ENCODE measurements at places on chromosomes 4 and X. TPM values are rescaled to one million over a fixed set of nuclear protein-coding genes. Genes with fewer than 3 reads are reported as not detected.
A peak's percentile ranks its signal among the peaks of the same experiment; 100 is the strongest.

- no peaks in the 10 kb centered on the region for H3K4me1 ChIP-seq
- peaks cover 88% of the 10 kb centered on the region for H3K36me3 ChIP-seq
- peak overlapping the region; percentile 96 for H3K27ac ChIP-seq
- no peak overlapping the region for H3K4me3 ChIP-seq
- no peaks in the 10 kb centered on the region for H3K27me3 ChIP-seq
These were observed 20.2 kb downstream of the WDR1 start for GRCh38 chr4:10096201-10096977.

DNA sequence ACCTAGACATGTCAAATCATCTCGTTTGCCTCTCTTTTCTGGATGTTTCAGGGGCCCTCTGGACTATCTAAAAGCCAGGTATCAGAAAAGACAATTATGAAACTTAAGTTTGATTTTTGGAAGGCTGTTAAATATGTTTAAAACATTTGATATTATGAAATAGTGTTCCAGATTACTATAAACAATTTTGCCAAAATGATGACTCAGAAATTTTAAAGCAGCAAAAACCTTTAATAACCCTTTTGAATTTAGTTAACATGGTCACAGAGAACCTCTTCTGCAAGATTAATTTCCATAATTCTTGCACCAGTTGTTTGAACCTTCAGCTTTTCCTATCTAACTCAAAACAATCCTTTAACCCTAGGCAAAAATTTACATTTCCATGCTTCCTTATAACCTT is 18.8 kb upstream of the FAM47E start:
- no peaks in the 10 kb centered on the region for H3K27me3 ChIP-seq
- H3K27ac ChIP-seq, result no peak overlapping the region
- no peaks in the 10 kb centered on the region for H3K36me3 ChIP-seq
- no peaks in the 10 kb centered on the region for H3K4me1 ChIP-seq
- no peak for DNase-seq

DNA sequence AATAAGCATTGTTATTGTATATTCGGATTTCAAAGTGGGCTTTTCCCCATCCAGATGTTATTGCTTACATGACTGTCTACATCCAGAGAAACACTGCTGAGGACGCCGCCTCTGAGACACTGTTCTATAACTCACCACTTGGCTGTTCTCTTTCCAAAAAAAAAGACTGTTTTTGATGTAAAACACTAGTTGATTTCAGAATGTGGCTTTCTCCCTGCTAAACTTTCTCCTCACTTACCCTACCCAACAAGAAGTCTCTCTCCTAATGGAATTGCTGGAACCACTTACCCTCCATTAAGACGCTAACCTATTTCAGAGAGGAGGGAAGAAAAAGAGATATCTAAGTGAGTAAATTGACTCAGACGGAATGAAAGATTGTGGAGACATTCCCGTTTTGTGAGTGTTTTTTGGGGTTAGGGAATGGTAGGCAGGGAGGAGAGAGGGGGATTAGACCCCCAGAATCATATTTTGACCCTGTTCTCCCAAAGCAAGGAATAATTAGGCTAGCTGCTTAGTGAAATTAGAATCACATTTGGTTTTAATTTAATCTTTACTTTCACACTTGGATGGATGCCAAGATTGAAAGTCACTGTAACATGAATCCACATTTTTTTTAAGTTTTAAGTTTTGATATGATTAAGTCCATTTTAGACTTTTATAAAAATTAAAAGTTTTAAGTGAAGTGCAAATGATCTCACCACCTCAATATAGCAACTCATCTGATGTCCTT is 174.9 kb downstream of the CHIC2 start:
- H3K4me1 ChIP-seq, result no peaks in the 10 kb centered on the region
- no peak for DNase-seq
- H3K36me3 ChIP-seq, result no peaks in the 10 kb centered on the region
- no peak overlapping the region for H3K4me3 ChIP-seq
- no peaks in the 10 kb centered on the region for H3K27me3 ChIP-seq
- peak overlapping the region; percentile 61 for H3K27ac ChIP-seq

SPCS3 gene
- 55.0 TPM for total RNA-seq

DNA sequence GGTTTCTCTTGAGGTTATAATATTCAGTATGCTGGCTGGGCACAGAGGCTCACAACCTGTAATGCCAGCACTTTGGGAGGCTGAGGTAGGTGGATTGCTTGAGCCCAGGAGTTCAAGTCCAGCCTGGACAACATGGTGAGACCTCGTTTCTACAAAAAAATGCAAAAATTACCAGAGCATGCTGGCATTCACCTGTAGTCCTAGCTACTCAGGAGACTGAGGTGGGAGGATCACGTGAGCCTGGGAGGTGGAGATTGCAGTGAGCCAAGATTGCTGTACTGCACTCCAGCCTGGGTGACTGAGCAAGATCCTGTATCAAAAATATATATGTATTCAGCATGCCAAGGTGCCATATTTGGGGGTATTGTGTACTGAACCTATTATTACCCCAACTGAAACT is 552.5 kb downstream of the ADGRL3 start:
- H3K27me3 ChIP-seq, result no peaks in the 10 kb centered on the region
- H3K36me3 ChIP-seq, result no peaks in the 10 kb centered on the region
- no peaks in the 10 kb centered on the region for H3K4me1 ChIP-seq
- H3K4me3 ChIP-seq, result no peak overlapping the region

DNA sequence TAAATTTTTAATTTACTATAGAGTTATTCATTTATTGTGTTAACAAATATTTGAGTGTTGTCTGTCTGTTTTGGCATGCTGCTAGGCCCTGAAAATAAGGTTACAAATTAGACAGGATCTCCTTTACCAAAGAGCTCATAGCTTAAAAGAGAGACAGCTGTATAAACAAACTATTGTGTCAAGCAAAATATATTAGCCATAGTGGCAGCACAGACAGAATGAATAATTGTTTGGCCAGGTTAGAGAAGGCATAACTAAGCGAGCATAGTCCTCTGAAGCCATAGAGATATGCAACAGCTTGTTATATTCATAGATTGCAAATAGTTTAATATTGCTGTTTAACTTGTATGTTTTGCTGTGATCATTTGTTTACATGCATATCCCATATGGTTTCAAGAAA is 66.7 kb upstream of the NDUFC1 start:
- peaks cover 36% of the 10 kb centered on the region for H3K36me3 ChIP-seq
- H3K4me3 ChIP-seq, result no peak overlapping the region
- no peak for DNase-seq
- no peak overlapping the region for H3K27ac ChIP-seq
- H3K27me3 ChIP-seq, result no peaks in the 10 kb centered on the region

DNA sequence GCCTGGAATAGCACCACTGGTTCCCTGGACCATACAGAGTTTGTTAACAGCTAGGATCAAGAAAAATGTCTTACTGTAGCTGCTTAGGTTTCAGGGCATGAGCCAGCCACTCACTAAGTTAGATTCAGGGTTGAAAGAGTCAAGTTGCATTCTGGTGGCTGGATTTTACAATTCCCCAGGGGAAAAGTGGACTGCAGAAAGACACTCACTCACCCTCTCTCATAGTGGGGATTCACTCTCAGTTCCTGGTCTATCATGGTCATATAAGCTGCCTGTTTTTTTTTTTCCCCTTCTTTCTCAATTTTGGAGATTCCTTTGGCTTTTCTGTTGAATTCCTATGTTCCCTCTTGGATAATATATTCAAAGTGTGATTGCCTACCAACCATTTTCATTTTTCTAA is 744.2 kb upstream of the GRIA3 start:
- H3K36me3 ChIP-seq, result no peaks in the 10 kb centered on the region
- H3K27ac ChIP-seq, result no peak overlapping the region

DNA sequence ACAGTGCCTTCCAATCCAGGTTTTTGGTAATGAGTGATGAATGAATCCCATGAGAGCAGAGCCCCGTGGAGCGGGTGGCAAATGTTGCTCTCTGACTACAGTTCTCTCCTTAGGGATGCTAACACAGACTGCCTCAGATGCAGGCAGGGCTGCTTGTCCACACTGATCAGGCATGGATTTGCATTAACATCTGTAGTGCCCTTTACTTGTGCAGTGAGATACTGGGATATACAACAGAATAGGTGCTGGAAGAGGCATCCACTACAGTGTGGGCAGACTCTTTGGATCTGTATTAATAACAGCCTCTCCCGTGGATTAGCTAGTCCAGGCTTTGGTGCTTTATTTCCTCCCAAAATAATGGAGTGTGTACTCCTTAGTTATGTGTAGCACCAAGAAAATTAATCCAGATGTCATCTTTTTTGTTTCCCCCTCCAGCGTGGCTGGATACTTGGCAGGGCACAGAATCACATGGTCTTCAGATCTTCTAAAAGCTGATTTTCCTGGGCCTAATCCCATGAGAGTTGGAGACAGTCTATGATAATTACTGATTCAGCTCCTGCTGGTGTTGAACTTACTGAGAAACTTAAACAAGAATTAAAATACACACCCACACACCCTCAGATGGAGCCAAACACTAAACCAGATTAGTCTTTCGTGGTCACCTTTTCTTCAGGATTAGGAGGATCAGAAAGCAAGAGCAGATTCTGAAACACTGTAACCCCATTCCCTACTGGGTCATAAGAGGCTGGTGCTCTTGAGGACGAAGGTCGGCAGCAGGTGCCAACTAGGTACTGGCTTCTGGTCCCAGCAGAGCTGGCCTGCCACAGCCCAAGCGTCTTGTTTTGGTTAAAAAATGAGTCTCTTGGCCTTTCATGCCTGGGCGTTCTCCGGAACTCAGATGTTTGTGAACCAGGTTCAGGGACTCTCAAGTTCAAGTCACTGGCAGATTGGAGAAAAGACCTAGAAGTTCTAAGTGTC is 23.1 kb upstream of the NAP1L5 start:
- H3K27ac ChIP-seq, result peak overlapping the region; percentile 2
- peaks cover 13% of the 10 kb centered on the region for H3K36me3 ChIP-seq
- no peak overlapping the region for H3K4me3 ChIP-seq

SPON2 gene
- 20.8 TPM for total RNA-seq

DNA sequence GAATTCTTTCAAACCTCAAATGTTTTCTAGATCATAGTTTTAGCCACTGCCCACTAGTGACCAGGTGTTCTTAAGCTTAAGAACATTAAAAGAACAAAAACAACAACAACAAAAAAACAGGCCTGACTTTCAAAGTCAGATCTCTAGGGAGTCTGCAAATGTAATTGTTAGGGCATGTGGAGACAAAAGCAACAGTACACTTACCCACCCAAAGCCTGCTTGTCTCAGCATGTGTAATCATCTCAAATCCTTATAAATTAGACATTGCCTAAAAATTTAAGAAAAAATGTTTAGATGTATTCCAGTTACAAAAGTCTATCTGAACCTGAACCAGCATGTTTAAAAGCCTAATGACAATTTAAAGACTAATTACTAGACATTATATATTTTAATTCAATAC is 79.9 kb downstream of the SLC7A11 start:
- H3K36me3 ChIP-seq, result no peaks in the 10 kb centered on the region
- H3K4me3 ChIP-seq, result no peak overlapping the region
- H3K27me3 ChIP-seq, result no peaks in the 10 kb centered on the region
- H3K4me1 ChIP-seq, result no peaks in the 10 kb centered on the region
- DNase-seq, result no peak

GRCh38 chrX:47146121-47146935 is 1.3 kb downstream of the RBM10 start:
- H3K36me3 ChIP-seq, result no peaks in the 10 kb centered on the region
- H3K27me3 ChIP-seq, result no peaks in the 10 kb centered on the region
- peak overlapping the region; percentile 92 for H3K27ac ChIP-seq
- no peaks in the 10 kb centered on the region for H3K4me1 ChIP-seq
- peak overlapping the region; percentile 64 for H3K4me3 ChIP-seq

NEUROG2 gene
- total RNA-seq, result not detected

DNA sequence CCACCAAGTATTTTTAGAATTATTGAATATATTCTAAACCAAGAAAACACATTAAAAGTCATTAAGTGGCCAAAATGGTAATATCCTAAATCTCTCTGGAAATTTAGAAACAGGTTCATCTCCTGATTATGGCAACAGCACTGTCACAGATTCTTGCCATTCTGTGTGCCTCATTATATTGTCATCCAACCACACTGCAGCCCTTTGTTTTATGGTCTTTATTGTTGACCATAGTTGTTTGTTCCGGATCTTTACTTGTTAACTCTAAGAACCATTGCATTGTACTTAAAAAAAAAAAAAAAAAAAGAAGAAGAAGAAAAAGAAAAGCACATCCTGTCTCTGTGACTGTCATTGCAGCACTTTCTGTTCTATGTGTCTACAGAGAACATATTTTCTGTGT is 822.1 kb upstream of the ADGRL3 start:
- no peaks in the 10 kb centered on the region for H3K4me1 ChIP-seq
- H3K4me3 ChIP-seq, result no peak overlapping the region
- no peaks in the 10 kb centered on the region for H3K27me3 ChIP-seq
- no peaks in the 10 kb centered on the region for H3K36me3 ChIP-seq

DNA sequence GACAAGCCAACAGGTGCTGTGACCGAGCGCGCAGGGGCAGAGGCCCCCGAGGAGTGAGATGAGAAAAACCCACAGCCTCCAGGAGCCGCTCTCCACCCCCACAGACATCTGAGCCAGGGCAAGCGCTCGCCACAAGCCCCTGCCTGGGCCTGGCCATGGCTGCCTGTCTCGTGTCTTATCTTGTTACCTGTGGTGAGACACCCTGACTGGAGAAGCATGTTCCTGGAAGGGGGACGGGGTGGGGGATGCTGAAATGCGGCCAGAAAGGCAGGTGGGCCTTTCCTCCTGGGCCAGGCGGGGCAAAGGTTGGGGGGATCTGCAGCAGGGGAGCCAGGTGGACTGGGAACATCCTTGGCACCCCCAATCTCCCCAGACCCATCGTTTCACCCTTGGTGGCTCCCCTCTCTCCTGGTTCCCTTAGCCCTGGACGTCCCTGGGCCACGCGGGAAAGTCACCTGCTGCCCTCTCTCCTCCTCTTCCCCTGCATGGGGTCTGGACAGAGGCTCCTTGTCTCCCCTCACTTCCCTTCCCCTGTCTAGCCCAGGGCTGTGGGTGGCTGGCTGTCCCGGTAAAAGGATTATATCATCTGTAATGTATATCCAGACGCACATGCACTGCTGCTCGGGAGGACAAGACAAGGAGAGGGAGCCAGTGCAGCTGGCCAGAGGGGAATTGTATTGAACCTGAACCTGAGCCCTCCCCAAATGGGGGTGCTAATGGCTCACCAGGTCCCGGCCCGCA is 8.4 kb upstream of the DUSP9 start:
- H3K27ac ChIP-seq, result no peak overlapping the region
- H3K4me3 ChIP-seq, result no peak overlapping the region
- DNase-seq, result no peak
- no peaks in the 10 kb centered on the region for H3K4me1 ChIP-seq
- H3K36me3 ChIP-seq, result no peaks in the 10 kb centered on the region

RIBC1 gene
- 0.86 TPM for total RNA-seq

DNA sequence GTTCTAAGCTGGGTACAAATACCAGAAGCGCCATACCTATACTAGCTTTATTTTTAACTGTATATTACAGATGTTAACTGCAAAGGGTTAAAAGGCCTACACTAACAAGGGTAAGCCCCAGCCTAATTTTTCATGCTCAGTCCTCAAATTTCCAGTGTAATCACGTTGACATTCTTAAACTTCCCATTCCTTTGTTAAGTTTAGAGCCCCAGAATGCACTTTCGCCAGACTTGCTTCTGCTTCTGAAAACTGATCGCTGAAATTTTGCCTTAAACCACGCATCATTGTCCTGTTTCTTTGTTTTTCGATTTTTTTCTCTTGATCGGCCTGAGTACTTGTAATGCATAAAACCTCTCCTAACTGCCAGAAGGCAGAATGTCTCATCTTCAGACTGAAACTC is 2141.9 kb upstream of the AGA start:
- no peak overlapping the region for H3K27ac ChIP-seq
- H3K4me1 ChIP-seq, result no peaks in the 10 kb centered on the region
- no peak for DNase-seq
- H3K36me3 ChIP-seq, result no peaks in the 10 kb centered on the region
- no peaks in the 10 kb centered on the region for H3K27me3 ChIP-seq
